GM23248 (cell line): ENCODE measurements at places on chromosomes 12 and 14. TPM values are rescaled to one million over a fixed set of nuclear protein-coding genes. Genes with fewer than 3 reads are reported as not detected.

DNA sequence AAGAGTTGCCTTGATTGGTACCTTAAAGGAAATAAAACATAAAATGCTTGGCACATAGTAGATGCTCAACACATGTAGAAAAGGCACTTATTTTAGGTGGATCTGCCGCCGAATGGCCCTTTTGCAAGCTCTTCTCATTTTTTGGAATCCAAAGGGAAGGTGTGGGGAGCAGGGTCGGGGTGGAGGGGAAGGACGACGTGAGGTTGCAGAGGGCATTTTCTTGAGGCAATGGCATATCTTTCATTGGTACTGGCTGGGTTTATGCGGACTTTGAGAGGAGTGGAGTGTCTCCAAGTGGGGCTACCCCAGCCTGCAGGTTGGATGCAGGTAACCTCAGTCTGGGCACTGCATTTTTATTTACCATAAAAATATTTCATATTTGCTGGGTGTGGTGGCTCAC, 8.1 kb downstream of the RTL1 start:
- no peak for DNase-seq

GRCh38 chr14:50770586-50770985, 60.4 kb downstream of the NIN start:
- DNase-seq = no peak

GRCh38 chr12:106855221-106855758, 80.8 kb downstream of the RIC8B start:
- no peak for DNase-seq

- DNase-seq = no peak
Measured at GRCh38 chr12:94429191-94429590, 30.5 kb downstream of the CEP83 start.

- no peak for DNase-seq
Measured at GRCh38 chr14:36424478-36425102, 95.4 kb downstream of the NKX2-1 start.

GRCh38 chr14:96442355-96442754, 50.4 kb downstream of the AK7 start:
- DNase-seq = no peak

GRCh38 chr14:84087986-84088531, 1441.9 kb upstream of the FLRT2 start:
- DNase-seq = no peak

DNA sequence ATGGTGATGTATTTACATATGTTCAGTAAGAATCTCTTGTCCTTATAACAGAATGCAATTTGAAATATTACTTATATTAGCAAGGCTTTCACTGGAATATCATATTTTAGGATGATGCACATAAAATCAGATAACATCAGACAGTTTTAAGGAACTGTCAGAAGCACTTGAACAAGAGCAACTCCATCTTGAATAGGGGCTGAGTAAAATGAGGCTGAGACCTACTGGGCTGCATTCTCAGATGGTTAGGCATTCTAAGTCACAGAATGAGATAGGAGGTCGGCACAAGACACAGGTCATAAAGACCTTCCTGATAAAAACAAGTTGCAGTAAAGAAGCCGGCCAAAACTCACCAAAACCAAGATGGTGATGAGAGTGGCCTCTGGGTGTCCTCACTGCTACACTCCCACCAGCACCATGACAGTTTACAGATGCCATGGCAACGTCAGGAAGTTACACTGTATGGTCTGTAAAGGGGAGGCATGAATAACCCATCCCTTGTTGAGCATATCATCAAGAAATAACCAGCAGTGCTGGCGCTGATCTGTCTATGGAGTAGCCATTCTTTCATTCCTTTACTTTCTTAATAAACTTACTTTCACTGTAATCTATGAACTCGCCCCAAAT, 27.6 kb upstream of the ETV6 start:
- DNase-seq = peak; percentile 3

- no peak for DNase-seq
Measured at GRCh38 chr12:52350786-52351185, 16.5 kb downstream of the KRT85 start.

DNA sequence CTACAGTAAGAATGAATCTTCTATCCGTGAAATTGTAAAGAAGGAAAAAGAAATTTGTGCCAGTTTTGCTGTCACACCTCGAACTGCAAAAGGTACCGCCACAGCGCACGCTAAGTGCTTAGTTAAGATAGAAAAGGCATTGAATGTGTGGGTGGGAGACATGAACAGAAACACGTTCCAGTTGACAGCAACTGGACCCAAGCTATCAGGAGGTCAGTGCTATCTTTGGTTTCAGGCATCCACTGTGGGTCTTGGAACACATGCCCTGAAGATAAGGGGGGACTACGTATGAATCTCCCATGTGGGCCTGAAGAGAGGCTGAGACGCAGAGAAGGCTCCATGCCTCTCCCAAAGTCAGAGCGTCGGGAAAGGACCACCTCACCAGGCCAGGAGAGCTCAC, 9.8 kb downstream of the IFFO1 start:
- no peak for DNase-seq

- DNase-seq = peak; percentile 75
Measured at GRCh38 chr12:92928421-92928961, 604 bp downstream of the EEA1 start.

- DNase-seq = no peak
Measured at GRCh38 chr12:11922361-11922760, 148.4 kb upstream of the BCL2L14 start.

- peak; percentile 62 for DNase-seq
Measured at GRCh38 chr12:116597886-116598285, 38.7 kb downstream of the MAP1LC3B2 start.

DNA sequence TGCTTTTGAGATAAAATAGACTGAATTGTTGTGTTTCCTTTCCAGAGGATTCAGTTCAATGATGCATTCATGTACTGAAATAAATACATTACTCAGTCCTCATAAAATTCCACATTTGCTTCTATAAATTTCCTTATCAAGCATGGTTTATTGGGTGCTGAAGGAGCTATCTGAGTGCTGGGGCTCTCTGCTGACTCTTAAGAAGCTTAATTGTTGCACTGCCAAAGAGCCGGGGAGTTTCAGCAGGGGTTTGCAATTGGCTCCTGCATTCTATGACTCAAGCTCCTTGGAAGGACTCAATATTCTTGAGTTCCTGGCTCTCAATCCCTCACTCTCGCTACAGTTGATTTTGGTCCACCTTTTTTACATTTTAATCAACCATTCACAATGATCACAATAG, 69.8 kb upstream of the PYGL start:
- peak; percentile 93 for DNase-seq

GRCh38 chr12:41073633-41074472, 114.3 kb upstream of the PDZRN4 start:
- DNase-seq = no peak

DNA sequence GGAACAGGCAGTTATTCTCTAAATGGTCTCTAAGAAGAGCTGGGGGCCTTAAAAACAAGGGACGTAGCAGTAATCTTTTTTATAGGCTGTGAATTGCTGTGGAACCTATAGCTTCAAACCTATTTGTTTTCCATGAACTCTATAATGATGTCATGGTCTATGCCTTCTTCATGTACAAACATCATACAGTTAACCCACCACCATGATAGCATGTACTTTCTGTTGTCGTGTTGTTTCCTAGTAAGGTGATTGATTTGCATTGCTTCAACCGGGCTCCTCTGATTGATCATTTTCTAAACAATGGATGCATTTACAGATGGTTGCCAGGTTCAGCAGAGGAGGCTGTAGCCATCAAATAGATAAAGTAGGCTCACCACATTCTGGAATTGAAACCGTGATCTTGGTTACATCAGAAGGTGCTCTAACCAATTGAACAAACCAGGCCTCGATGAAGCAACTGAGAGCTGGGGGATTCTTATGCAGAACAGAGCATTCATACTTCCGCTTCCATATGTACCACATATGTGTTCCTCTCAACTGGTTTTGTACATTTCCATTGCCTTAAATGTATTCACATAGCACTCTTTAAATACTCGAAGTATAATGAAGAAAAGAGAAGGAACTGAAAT, 25.6 kb upstream of the PCNX1 start:
- DNase-seq = no peak

- peak; percentile 78 for DNase-seq
Measured at GRCh38 chr12:49200919-49201594, 12.2 kb upstream of the TUBA1A start.

GRCh38 chr12:116150452-116150851, 127.0 kb downstream of the MED13L start:
- DNase-seq = no peak

GRCh38 chr12:130437555-130438242, 100.0 kb downstream of the PIWIL1 start:
- DNase-seq = no peak

GRCh38 chr14:75864352-75864751, 117.4 kb downstream of the TGFB3 start:
- DNase-seq = peak; percentile 81

DNA sequence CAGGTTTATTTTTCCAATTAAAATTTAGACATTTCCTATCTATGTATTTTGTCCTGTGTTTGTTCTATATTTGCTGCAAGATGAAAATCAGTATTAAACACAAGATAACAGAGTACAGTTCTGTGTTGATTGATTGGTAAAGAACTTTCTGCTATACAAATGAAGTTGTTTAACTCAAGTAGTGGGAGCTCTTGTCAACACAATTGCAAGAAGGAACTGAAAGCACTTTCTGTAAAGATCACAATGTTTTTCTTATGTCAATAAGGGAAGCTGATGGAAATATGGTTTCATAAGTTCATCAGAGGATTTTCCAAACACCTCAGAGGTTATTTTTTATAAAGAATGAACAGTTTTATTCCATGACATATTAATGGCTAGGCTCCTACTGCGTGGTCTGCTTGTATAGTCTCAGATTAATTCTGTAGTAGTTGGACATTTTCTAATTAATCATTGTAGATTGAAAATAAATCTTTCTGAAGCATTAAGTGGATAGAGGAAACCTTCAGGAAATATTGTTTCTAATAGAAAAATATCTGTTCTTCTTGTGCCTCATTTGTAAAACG, 379.5 kb downstream of the LRFN5 start:
- no peak for DNase-seq

- DNase-seq = no peak
Measured at GRCh38 chr14:99724196-99724891, 40.2 kb downstream of the CYP46A1 start.

GRCh38 chr12:64780531-64781279, 21.5 kb upstream of the GNS start:
- DNase-seq = peak; percentile 40

DNA sequence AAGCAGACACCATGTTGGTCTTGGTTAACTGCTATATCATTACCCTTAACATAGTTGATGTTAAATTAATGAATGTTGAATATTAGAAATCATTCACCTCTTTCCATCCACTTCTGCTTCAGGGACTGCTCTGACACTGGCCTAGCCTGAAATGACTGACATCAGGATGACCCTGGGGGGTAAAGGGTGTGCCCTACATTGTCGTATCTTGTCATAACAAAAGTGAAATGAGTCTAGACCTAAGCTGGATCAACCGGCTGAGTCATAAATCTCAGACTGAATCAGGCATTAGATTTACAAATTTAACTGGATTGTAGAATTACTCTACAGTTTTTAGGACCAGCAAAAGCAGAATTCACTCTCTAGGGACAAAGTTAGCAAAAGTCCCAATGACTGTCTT, 35.3 kb downstream of the KICS2 start:
- peak; percentile 64 for DNase-seq

DNA sequence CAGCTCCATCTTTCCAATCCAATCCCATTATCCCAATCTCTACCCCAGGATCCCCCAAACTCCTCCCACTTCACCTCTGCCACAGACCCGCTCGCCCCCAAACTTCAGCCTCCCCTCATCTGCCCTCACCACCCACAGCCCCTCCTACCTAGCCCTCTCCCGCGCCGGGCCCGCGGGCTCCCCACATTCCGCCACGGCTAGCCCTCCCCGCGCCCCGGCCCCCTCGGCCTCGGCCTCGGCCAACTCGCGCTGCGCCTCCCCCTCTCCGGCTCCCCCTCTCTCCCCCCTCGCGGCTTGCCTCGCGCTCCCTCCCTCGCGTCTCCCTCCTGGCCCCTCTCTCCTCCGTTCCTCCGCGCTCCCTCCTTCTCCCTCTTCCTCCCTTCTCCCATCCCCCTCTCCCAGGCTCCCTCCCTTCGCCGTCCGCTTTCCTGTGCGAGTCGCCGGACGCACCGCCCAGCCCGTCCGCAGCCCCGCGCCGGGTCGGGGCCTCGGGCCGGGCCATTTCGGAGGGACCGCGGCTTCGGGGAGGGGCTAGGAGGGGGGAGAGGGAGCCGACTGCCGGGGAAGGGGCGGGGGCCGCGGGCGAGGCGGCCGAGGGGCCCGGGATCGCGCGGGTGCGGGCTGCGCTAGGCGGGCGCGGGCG, at the start of gene ATN1:
Gene ATN1 (plus strand): TSS at position 581 of the 643 bp plus-strand sequence. CDS start 6,043 bp downstream, outside the sequence.
- peak; percentile 76 for DNase-seq

- peak; percentile 41 for DNase-seq
Measured at GRCh38 chr14:75090353-75090752, 20.9 kb downstream of the ZC2HC1C start.

DNA sequence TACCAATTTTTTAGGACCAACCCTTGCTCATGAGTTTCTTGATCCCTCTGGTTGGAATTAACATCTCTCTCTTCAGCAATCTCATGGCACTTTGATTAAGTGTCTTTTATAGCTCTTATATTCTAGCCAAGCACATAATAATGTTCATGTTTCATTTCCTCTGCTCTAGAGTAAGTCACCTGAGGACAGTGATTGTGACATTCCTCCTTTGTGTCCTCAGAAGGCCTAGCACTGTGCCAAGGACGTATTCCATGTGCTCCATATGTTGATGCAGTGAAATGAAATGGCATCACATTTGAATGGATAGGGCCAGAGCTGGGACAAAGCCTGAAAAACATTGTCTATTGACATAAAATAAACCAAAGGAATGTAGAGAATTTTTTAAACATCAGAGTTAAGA, 322.8 kb upstream of the PRICKLE1 start:
- no peak for DNase-seq

DNA sequence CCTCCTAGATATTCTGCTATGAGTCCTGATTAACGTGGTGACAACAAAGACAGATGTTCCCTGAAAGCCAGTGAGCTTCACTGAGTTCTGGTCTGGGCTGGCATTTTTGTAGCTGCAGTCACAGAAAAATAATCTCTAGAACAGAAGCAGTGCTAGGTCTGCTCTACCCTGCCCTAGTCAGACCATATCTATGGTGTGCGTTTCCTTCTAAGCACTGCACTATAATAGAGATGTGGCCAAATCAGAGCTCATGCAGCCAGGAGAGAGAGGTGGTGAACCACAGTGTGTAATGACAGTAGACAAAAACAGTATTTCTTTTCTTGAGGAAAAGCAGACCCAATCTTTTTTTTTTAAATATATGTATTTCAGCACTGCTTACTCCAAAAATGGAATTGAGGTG, 76.3 kb downstream of the CMAS start:
- no peak for DNase-seq

The KERA gene
- not detected in 2 replicates for total RNA-seq

The RERGL gene
- 0.51 TPM in 1 of 2 replicates, not detected in the other for total RNA-seq

The TMEM117 gene
- total RNA-seq = 14.4 and 19.1 TPM in 2 replicates

The TULP3 gene
- 29.2 and 47.0 TPM in 2 replicates for total RNA-seq

The SERPINA5 gene
- total RNA-seq = not detected in 2 replicates

The TGFB3 gene
- 3.2 and 3.9 TPM in 2 replicates for total RNA-seq

The ATP2B1 gene
- 34.5 and 42.4 TPM in 2 replicates for total RNA-seq

The GARIN6 gene
- total RNA-seq = not detected in 2 replicates

The PIANP gene
- total RNA-seq = 0.11 TPM in 1 of 2 replicates, not detected in the other

The CACNA1C gene
- 8.6 and 11.5 TPM in 2 replicates for total RNA-seq

The TAS2R8 gene
- not detected in 2 replicates for total RNA-seq

The GLS2 gene
- not detected in 2 replicates for total RNA-seq

The OTX2 gene
- not detected in 2 replicates for total RNA-seq

The PRPH gene
- total RNA-seq = not detected in 2 replicates
